Stimulated activated CD4-positive, alpha-beta T cell treated with anti-CD3 and anti-CD28 coated beads, Interleukin-2, amount 100 ng/mL, for 4 hours (primary cell): ENCODE measurements at places on chromosomes 11 and 22.

DNA sequence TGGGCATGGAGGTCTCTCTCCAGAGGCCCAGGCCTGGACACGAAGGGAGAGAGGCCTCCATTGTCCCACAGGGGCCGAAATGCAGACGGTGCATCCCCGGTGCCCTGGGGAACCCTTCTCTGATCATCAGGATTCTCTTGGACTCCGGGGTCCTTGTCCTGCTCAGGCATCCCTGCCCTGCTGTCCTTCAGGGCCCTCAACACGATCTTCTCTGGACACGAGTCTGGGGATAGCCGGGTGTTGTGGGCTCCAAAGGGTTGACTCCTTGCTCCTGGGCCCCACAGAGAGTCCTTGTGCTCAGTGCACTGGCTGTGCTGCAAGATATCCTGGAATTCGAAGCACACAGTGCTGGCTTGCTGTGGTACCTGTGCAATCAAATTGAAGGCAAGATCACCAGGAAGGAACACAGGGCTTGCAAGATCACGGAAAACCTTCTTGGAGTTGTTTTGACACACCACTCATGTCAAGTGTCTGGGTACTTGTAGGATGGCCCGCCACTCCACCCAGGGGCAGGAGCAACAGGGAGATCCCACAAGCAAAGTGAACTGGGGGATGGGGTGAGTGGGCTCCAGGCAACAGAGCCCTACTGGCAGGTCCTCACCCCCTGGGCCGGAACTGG, 61.3 kb upstream of the PRODH start:
- DNase-seq = no peak

- no peak for DNase-seq
Observed at GRCh38 chr11:134921938-134922337, 509.9 kb upstream of the B3GAT1 start.

DNA sequence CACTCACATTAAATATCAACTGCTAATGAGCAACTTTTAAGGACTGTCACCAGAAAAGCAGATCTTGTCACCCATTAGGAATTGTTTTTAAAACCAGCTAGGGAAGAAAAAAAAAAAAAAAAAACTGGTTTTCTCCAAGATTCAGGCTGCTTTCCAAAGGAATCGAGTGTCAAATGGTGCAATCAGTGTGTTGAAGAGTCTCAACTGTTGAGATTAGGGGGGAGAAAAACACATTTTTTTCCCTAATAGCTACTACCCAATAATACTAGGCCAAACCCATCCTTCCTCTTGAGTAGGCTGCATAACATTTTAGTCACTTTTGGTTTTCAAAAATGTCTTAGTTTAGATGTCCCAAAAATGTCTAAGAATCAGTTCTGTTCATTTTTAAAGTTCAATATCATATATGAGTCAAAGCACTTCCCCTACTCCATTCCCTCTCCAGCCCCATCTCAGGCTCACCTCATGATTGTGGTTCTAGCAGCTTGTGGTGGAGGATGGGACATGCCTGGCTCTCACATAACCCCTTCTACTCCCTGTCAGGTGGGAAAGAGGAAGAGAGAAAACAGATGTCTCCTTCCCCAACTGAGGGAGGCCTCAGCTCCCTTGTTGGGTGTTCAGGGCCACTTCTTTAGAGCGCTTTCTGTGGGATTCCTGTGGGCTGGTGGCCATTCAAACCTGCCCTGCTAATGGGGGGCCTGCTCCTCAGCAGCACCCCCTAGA, 193.6 kb downstream of the CWF19L2 start:
- no peak for DNase-seq

- DNase-seq = no peak
Observed at GRCh38 chr11:65485920-65486219, 13.0 kb upstream of the MALAT1 start.

GRCh38 chr11:92769112-92769511, 200.3 kb upstream of the MTNR1B start:
- DNase-seq = no peak

DNA sequence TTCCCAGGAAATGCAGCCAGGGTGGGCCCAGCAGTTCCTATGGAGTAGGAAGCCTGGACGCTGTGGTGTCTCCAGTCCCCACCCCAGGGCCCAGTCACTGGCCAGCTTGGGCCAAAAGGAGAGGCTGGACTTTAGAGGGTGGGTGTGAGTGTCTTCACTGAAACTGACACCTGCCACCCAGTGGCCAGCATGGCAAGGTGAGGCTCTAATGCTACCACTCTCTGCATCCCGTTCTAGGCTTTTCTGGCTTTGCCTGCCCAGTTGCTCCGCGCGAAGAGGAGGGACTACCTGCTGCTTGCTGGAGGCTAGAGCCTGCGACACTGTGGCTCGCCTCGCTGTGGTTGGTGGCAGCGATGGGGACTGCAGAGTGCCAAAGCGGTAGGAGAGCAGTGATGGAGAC, 35.4 kb downstream of the C22orf42 start:
- DNase-seq = no peak

DNA sequence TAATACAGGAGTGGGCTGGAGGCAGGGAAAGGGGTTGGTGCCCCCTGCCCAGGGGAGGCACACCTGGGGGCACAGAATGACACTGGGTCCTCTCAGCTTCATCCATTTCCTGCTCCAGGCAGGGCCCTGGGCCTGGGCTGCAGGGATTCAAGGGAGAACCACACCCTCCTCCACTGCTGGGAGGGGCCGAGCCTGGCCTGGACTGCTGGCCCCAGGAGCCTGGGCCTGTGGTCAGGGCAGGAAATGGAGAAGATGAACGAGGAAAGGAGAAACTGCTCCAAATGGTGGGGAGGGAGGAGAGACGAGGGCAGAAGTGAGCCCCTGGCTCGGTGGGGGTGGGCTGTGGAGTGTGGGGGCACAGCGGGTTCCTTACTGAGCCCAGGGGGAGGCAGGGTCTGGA, 38.1 kb upstream of the KCNQ1OT1 start:
- DNase-seq = no peak

DNA sequence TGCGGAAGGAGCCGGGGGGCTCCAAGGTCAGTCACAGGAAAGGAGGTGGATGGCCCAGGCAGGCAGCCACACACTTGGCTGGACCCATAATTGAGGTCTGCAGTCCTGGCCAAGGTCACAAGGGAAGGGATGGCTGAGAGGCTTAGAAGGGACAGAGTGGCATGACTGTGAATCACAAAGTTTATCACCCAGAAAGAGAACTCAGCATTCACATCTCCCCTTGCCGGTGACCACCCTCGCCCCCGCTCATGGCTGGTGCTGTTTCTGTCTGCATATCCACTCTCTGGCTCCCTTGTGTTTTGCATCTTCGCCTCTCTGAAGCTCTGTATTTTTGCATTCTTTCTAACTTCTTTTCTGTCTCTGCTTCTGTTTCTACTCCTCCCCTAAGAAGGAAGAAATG, 117.5 kb downstream of the FEZ1 start:
- no peak for DNase-seq

DNA sequence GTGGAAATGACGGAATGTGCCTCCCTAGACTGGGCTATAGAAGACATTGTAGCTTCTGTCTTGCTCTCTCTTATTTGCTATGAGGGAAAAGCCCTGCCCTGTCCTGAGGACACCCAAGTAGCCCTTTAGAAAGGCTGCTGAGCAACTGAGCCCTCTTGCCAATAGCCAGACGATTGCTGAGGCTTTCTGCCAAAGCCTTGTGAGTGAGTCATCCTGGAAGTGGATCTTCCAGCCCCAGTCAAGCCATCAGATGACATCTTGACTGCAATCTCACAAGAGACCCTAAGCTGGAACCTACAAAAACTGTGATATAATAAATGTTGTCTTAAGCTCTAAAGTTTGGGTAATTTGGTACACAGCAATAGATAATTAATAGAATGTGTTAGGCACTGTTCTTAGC, 3.9 kb upstream of the TRAF6 start:
- no peak for DNase-seq

DNA sequence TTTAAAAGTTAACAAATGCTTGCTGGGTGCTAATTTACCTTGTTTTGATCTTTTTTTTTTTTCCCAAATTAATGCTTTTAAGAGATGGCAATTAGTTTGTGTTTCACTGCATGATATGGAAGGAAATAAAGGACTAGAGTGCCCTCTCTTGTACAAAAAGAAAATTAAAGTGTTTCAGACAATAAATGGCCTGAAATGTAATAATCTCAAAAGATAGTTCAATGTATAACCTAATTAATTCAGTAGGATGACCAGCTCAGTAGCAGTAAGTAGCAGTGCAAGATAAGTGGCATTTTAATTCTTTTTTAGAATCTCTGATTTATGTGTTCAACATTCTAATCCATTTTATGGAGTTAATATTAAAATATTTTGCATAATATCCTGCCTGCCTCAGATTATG, 39.9 kb upstream of the MYO18B start:
- no peak for DNase-seq

DNA sequence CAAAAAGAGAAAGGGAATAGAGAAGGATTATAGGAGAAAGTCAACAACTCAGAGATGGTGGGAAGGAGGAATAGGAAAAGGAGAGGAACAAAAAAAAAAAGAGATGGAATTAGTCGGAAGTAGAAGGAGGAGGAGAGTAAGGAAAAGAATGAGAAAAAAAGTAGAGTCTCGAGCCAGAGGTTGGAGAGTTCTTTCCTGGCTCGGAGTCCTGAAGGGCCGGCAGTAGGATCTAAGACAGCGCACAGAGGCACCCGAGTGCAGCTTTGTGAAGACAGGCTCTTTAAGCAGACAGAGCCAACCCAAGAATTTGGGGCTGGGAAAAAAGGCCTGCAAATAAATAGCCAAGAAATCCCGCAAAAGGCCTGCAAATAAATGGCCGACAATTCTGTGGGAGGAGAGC, 170.4 kb upstream of the CCDC90B start:
- DNase-seq = no peak

DNA sequence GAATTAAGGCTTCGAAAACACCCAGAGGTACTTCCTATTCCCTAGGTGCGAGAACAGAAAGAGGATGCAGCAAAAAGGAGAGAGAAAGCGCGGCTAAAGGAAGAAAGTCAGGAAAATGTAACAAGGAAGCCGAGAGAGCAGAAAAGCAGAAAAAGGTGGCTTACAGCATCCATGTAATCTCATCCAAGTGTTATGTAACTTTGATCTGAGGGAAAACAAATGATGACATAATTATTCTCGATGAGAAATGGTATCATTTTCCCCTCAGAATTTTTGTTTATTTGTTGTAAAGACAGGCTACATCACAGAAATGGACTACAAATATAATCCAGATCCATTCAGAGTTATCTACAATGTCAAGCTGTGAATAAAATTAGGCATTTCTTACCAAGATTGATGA, 69.1 kb upstream of the APOA1 start:
- DNase-seq = no peak
